ENCODE measurements at places on chromosomes 2 and 18. TPM values are rescaled to one million over a fixed set of nuclear protein-coding genes. Genes with fewer than 3 reads are reported as not detected.

The TRIM43 gene
- not detected for total RNA-seq

The HOXD13 gene
- total RNA-seq, result not detected

The DSC2 gene
- total RNA-seq, result 0.09 TPM

The SLC9A4 gene
- not detected for total RNA-seq

The PROKR1 gene
- not detected for total RNA-seq
